Activated naive CD4-positive, alpha-beta T cell treated with anti-CD3 and anti-CD28 coated beads, Interleukin-2, amount 50 U/mL, for 16 hours (primary cell): ENCODE measurements at places on chromosomes 2 and 18.

DNA sequence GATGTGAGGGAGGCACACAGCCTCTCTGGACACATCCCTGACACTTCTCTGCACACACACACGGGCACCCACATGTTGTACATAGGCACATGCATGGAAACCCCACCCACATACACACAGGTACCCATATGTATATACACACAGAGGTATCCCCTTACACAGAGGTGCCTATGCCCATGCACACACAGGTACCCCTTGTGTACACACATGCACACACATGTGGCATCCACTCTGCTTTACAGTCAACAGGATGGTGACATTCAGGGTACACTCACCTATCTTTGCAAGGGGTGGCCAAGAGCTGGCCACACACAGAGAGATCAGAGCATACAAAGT lies 59.5 kb downstream of the FAM168B start:
- no peak for DNase-seq

DNA sequence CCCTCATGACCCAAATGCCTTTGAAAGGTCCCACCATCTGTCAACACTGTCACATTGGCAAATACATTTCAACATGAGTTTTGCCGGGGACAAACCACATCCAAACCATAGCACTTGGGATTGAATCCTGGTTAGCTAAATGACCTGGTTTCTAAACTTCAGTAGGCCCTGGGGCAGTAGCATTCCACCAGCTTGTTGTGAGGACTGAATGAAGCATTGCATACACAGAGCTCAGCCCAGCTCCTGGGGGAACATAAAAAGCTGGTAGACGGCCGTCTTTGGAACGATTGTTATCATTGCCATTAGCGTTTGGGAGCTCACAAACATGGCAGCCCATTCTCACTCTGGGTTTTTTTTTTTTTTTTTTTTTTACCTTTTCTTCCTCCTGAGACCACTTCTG lies 57.5 kb upstream of the CXCR4 start:
- no peak for DNase-seq

DNA sequence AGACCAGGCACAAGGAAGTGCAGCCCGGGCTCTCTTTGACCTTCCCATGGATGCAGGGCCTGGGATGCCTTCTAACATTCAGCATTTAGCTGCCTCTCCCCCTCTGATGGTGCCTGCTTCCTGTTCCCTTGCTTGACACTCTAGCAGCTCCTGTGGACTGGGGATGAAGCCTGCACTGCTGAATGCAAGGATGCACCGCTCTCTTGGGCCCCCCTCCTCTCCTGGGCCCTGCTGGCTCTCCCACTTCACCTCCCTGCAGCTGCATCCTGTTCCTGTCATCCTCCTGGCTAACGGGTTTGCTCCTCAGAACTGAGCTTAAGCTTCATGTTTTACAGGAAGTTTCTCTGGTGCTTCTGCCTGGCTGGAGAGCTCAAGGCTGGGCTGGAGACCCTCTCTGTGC lies 254.1 kb downstream of the TSN start:
- no peak for DNase-seq

DNA sequence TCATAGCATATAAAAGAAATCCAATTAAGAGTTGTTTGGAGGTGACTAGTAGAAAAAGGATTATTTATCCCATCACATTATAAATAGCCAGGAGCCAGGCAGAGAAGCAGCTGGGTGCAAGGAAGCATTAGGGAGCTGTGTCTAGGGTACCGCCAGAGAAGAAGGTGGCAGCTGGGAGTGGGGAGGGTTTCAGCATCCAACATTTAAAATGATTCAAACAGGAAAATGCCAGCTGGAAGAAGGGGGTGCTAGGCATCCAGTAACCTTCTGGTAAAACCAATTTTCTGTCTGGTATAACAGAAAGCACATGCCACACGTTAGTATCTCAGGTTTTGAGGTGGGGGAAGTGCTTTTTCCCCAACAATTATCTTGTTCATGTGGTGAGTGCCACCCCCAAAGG lies 452.4 kb downstream of the ZEB2 start:
- no peak for DNase-seq

DNA sequence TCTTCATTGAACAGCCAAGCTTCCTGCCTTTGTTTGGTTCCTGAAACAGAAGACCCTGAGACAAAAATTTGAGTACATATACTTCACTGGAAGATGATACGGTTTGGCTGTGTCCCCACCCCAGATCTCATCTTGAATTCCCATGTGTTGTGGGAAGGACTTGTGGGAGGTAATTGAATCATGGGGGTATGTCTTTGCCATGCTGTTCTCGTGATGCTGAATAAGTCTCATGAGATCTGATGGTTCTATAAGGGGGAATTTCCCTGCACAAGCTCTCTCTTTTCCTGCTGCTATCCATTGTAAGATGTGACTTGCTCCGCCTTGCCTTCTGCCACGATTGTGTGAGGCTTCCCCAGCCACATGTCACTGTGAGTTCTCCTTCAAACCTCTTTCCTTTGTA lies 76.5 kb downstream of the BABAM2 start:
- no peak for DNase-seq

GRCh38 chr18:31246460-31246859 lies 71.5 kb upstream of the DSG1 start:
- no peak for DNase-seq

- no peak for DNase-seq
These were observed 555.0 kb upstream of the TMEFF2 start for GRCh38 chr2:192749611-192750200.

- no peak for DNase-seq
These were observed 3.8 kb downstream of the ONECUT2 start for GRCh38 chr18:57438743-57439608.

DNA sequence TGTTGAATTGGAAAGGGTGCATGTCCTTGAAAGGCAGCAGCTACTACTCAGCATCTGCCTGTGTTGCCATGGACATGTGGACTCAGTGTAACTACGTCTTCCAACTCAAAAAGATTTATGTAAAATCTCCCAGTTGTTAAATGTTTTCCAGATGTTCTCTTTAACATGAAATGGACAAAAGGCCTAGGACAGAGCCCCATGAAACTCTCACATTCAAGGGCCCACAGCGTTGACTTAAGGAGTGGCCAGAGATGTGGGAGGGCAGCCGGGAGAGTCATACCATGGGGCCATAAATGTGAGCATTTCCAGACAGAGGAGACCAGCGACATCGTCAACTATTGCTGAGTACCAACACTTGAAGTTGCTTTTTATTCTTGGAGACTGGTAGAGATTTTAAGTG lies 9.9 kb downstream of the SLC3A1 start:
- no peak for DNase-seq

- no peak for DNase-seq
These were observed 95.6 kb upstream of the KLHL14 start for GRCh38 chr18:32868406-32868805.

DNA sequence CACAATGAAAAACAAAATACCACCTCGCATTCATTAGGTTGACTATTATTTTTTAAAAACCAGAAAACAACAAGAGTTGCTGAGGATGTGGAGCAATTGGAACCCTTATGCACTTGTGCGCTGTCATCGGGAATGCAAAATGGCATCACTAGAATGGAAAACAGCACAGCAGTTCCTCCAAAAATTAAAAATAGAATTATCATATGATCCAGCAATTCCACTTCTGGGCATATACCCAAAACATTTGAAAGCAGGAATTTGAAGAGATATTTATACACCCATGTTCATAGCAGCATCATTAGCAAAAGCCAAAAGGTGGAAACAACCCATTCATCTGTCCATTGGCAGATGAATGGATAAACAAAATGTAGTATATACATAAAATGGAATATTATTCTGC lies 11.9 kb upstream of the NMUR1 start:
- DNase-seq = no peak

DNA sequence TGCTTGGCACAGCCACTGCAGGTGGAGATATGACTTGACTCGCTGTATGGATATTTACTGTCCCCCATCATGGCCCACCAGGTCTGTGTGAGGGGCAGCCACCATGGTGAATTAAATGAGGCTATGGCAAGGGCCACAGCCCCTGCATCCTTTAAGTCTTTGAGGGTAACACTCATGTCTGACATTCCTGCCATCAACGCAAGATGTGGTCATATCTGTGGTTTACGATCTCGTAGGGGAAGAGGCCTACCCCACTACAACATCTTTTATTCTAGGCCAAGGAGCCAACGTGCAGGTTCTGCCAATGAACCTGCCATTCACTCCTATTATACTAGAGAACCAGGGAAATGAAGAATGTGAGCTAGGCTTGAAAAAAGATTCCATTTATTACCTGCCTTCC lies 381.6 kb upstream of the ID2 start:
- no peak for DNase-seq

- no peak for DNase-seq
These were observed 57.7 kb downstream of the TANC1 start for GRCh38 chr2:159026170-159026569.

- DNase-seq = no peak
These were observed 140.8 kb upstream of the ZFP36L2 start for GRCh38 chr2:43367012-43367782.

GRCh38 chr2:197010200-197011020 lies 83.9 kb upstream of the PGAP1 start:
- no peak for DNase-seq

- no peak for DNase-seq
These were observed 5.6 kb downstream of the PAX8 start for GRCh38 chr2:113273027-113273551.

GRCh38 chr2:85713836-85714235 lies 19.7 kb downstream of the GNLY start:
- no peak for DNase-seq

DNA sequence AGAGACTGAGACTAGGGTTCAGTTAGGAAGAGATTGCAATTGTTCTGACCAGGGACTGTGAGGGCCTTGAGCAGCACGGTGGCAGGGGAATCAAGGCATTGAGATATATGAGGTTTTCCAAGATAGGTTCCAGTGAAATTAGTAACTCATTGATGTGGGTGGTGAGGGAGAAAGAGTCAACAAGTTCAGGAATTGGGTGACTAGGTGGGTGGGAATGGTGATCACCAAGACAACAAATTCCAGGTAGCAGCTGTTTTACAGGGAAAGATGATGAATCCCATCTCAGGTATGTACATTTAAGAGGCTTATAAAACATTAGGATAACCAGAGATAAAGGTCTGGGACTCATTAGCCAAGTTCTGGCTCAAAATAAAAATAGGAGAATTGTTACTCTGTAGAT lies 251.5 kb upstream of the MGAT5 start:
- DNase-seq = no peak

- DNase-seq = no peak
These were observed 179.6 kb downstream of the INO80D start for GRCh38 chr2:205906419-205906818.

DNA sequence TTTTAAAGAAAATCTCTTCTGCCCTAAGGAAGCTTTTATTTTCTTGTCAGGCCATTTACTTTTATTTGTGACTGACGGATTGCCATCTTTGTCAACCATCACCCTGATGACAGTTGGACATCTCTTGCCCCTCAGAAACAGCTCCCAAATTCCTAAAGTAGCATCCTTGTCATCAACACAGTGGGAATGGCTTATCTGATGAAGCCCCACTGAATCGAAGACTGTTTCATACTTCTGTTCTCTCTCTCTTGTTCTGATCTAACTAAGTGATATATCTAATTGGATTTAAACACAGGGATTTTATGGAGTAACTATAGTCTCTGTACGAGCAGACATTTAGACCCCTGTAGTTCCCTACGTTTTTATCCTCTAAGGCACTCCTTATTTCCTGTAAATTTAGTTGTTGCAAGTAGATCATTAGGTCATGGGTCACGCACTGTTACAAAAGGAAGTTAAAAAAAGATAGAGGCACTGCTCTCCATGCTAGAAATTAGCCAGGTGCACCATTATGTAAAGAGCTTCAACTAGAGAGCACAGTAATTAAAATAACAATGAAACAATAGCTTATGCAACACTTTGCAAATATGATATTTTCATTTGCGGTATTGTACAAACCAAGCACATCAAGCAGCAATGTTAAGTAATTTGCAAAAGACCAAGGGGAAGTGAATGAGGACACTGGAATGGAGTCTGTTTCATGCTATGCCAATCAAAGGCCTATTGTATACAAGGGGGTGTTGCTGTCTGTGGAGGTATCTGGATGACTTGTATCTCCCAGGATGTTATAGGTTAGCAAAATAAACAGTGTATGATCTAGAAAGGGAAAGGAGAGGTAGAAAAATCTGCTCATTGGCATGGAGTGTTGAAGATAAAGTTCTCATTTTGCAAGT lies 284.7 kb downstream of the LRRTM1 start:
- no peak for DNase-seq

DNA sequence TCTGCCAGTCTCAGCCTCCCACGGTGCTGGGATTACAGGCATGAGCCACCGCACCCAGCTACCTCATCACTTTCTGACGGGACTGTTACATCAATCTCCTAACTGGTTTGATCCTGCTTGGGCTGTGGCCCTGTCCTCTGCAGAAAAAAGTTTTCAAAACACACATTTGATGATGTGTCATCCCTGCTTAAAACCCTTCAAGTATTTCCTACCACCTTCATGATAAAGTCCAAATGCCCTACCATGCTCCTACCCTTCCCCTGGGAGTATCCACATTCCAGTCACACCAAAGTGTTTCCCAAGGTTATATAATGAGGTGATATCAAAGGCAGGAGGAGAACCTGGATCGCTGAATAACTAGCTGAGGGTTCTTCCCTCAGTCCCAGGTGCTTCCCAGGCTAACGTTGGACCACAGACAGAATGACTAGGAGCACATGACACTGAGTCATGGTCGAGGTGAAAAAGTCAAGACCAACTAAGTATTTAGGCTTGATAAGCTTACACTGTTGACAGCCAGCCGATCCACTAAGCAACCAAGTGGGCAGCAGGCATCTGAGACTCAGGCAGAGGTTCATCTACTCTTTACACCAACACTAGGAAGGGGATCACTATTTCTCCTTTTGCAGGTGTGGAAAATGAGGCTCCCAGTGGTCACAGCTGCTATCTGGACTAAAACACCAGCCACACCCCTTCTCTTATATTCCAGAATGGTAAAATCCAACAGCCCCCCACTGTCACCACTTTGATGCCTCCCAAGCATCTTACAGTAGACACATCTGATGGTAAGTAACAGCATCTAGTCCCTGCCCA lies 31.8 kb downstream of the CYRIA start:
- DNase-seq = no peak

GRCh38 chr2:138699421-138699820 lies 80.8 kb downstream of the NXPH2 start:
- DNase-seq = no peak

DNA sequence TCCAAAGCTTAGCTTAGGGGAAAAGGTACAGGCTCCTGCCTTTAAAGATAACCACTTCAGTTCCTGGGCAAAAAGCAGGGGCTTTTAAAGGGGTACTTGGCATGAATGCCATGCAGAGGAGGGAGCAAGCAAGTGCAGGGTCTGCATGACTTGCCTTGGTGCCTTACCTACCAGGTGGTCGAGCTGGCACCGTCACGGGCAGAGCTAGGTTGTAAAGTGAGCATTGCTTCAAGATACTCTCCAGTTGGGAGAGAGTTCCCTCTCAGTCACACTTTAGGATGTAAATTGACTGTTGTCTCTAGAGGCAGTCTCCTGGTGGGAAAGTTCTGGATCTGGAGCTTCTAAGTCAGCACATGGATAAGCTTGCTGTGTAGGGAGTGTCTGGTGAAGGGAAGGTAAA lies 58.6 kb upstream of the MCFD2 start:
- no peak for DNase-seq
